T-helper 17 cell (primary cell): ENCODE measurements at places on chromosomes 5 and 9.

DNA sequence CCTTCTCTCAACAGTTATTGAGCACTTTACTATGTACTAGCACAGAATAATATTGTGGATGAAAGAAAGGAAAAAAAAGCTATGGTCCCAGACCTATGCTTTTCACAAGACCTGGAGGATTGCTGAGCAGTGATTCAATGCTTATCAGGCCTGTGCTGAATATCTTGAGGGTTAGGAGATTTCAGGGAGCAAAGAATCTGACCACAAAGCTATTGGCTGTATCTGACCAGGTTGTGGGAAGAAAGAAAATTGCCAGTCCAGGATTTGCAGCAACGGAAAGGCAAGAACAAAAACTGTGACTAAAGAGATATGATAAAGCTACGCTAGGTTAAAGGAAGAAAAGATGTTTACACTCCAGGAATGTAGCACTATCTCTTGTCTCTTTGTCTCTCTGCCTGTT is 14.9 kb upstream of the MACIR start:
- no peak for DNase-seq

GRCh38 chr5:67268231-67269021 is 71.8 kb upstream of the CD180 start:
- DNase-seq = no peak

DNA sequence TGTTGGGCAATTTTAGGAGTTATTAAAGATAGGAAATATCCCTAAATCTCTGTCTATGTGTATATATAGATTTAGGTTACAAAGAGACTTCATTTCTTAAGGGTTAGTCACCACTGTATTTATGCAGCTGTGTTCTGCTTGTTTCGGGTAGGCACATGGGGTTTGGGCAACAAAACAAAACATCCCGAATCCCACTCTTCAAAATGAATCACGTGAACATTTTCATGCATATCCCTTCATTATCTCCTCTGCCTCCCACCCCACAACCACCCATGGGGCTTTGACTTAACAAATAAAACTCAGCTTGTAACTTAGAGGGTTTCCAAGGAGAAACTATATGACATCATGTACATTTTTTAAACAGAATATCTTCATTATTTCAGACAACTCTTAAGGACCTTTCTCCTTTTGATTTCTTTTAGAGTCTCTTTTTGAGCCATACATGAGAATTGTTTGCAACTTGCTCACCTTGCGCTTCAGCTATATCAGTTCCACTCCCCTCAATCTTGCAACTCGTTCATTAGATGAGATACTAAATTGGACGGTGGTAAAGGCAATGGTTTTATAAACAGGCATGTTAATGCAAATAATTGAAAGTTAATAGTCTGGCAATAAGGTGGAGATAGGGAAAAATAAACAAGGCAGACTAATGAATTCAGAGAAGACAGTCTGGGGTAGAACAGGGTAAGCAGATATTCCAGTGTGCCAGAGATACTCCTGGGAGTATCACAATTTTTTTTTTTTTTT is 136.7 kb downstream of the CD180 start:
- DNase-seq = no peak

GRCh38 chr5:140548791-140549190 is 1.3 kb downstream of the EIF4EBP3 start:
- no peak for DNase-seq

GRCh38 chr9:121281614-121282276 is 13.8 kb downstream of the GSN start:
- no peak for DNase-seq

- DNase-seq = no peak
Measured at GRCh38 chr9:109639674-109640579, 140.1 kb upstream of the PALM2AKAP2 start.

- DNase-seq = no peak
Measured at GRCh38 chr9:125233678-125234077, 7.5 kb downstream of the HSPA5 start.

- no peak for DNase-seq
Measured at GRCh38 chr9:76378367-76379073, 15.7 kb downstream of the RFK start.

GRCh38 chr5:107592515-107592914 is 78.2 kb downstream of the EFNA5 start:
- no peak for DNase-seq

DNA sequence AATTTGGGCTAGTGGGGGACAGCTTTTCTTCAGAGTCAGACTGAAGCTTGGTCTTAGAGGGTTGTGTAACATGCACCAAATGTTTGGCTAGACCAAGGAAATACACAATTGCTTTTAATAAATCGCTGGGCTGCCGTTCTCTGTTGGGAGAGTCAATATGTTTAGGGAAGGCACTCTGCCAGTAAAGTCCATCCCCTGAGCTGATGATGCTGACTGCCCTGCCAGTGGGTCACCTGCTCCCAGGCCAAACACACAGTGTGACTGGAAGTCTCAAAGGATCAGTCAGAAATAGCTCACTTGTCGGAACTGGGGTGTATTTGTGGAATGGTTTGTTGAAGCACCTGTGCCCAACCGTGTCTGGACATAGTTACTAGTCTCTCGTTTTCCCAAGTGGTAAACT is 17.9 kb upstream of the ZNF474 start:
- no peak for DNase-seq

DNA sequence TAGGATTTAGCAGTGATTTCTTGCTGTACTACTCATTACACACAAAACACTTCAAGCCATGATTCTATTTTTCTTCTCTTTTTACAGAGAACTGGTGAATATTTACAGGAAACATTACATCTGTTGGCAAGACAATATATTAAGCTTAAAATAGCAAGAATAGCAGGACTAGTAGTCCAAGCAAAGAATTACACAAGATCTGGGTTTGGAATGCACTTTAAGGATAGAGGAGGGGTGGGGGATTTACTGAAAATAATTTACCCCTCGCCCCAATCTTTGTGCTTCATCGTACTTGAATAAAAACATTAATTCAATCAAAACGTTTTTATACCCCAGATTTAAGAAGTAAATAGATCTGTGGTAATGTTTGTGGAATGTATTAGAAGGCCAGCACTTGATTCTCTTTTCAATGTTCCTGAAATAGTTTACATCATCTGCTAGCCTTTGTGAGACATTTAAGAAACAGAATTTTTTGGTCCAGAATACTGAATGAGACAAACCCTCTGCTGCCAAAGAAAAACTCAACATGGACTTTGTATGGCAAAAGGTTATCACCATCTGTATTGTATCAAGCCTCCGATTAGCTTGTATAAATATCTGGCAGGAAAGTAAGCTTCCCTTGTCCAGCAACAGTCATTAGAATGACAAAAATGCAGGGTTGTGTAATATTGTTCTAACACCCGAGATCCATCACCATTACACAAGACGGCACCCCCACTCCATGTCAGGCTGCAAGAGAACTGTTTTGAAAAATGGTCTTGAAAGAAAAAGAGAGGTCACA is 23.8 kb downstream of the SVEP1 start:
- DNase-seq = no peak

DNA sequence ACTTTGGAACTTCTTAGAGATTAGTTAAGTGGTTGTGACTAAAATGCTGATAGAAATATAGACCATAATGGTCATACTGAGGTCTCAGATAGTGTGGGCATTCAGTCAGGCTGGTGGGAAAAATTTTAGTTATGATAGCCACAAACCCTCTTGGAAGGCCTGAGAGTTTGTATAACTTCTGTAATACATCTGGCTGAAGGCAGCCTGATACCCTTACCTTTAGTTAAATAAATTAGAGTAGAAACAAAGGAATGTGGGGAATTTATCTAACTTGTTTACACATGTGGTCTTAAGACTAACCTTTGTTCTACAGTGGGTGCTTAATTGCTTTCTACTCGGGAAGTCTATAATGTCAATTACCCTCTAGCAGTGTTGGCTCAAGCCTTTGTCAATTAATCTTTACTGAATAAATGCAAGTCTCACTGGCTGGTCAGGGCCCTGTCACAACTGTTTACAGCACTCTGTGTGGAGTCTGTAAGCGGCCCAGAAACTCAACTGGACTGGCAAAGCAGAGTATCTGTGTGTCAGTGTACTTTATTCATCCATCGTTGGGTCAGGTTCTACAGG is 184.0 kb downstream of the FBXO4 start:
- no peak for DNase-seq

DNA sequence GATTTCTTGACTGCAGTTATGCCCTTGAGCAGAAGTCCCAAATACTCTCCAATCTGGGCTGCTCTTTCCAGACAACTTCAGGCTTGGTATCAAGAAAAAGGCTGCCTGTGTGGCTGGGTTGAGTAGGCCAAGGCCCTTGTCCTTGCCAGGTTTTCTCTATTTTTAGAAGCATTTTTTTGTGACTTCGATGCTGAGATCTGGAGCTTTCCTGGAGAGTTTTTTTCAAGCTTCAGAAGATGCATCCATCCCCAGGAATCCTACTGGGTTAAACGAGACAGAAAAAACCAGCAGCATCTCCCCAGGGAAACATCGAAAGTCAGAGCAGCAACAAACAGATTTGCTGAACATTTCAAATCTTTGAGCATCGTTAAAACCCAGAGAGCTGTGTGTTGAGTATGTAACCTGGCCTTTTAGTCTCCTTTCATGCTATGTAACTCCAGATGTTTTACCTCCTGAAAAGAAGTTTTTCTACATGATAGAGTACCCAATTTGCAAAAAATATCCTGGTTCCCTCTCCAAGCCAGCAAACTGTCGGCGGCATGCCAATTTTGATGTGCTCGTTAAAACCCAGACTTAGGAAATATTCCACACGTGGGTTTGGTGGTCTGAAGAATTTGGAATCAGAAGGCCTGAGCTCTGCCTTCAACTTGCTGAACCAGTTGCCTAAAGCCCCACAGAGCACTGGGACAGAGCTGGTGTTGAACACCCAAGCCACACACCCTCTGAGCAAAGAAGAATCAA is 98.1 kb upstream of the ALDH1B1 start:
- DNase-seq = no peak

DNA sequence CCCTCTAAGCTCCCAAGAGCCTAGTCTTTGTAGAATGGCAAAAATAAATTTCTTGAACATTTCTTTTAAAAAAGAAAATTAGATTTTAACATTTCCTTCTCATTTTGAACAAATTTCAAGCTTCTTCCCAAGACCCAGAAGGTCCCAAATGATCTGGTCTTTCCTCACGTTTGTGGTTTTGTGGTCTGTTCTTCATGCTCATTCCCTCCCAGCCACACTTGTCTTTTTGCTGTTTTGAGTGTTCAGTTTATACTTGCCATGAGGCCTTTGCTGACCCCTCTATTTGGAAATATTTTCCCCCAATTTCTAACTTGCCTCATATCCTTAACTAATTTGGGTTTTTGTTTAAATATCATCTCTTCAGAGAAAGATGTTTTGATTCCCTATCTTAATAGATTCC is 133.4 kb upstream of the PAPPA start:
- DNase-seq = no peak

DNA sequence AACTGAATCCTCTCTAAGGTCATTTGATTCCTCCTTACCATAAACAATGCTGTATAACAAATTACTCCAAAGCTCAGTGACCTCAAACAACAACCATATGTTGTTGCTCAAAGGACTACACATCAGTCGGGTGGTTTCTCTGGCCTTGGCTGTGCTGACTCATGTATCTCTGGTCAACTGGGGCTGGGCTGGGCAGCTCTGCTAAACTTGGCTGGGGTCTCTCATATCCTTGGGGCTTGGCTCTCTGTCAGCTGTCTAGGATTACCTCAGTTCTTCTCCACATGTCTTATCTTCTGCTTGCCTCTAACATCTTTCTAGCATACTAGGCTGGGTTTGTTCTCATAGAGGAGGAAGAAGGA is 86.4 kb downstream of the GALNT10 start:
- no peak for DNase-seq

DNA sequence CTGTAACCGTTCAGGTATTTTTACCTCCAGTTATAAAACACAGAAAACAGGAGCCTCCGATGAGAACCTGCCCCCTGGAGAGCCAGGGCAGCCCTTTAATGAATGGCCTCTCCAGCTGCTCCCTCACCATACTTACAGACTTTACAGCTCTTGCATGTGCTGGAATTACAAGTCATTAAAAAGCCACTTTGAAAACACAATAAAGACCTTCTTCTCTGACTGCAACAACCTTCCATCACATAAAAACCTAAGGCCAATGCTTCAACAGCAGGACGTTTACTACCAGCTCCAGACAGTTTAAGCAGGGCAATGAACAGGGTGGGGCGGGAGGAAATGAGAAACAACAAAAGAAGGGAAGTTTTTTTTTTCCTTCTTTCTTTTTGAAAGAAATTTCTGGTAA is 213.8 kb downstream of the MLLT3 start:
- no peak for DNase-seq

- DNase-seq = no peak
Measured at GRCh38 chr5:94908889-94909480, 290.5 kb downstream of the SLF1 start.

DNA sequence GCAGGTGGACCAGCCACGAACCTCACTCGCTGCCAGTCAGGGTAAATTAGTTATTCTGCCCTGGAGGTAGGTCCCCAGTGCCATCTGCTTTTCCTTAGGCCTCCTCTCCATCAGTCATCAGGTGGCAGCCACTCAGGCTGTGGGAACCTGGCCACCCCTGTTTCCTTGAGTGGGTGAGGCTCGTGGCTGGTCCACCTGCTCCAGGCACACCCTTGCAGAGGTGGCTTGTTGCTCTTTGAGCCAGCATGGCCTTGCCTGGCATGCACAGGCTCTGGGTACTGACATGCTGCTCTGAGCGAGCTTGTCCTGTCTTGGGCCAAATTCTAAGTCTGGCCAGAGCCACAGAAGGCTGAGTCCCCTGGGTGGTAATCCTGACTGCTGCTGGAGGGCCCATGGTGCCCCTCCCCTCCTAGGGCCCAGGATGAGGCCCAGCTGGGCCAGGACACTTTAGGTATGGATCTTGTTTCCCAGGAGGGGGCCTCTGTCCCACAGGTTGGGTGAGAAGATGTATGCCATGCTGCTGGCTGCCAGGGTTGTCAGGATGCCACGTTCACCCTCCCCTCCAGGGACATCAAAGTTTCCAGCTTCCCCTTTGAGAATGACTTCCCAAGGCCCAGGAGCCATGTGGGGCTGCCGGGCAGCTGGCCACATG is 17.0 kb upstream of the ZNF484 start:
- no peak for DNase-seq

- no peak for DNase-seq
Measured at GRCh38 chr5:127551410-127552041, 34.1 kb downstream of the PRRC1 start.

- DNase-seq = no peak
Measured at GRCh38 chr9:134293611-134294152, 32.6 kb upstream of the RXRA start.

- DNase-seq = no peak
Measured at GRCh38 chr5:19988457-19988856, 457 bp upstream of the CDH18 start.

DNA sequence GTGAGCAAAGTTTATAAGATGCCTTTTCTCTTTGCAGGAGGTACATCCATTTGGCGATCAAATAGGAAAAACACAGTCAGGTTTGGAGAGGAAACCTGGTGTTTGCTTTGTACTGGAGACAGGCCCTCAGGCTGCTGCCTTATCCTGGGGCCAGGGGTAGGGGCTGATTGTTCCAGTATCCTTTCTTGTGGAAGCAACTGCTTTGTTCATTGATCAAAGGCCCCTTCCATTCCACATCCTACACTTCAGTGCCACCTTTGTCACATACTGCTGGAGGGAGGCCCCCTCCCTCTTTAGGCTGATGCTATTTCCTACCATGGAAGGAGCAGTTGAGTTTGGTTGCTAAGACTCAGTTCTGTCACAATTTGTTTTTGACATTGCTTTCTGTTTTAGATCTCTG is 778.1 kb downstream of the TLR4 start:
- DNase-seq = no peak

- DNase-seq = no peak
Measured at GRCh38 chr5:60228676-60229075, 335.1 kb upstream of the PDE4D start.

GRCh38 chr5:172276214-172276613 is 7.3 kb downstream of the UBTD2 start:
- no peak for DNase-seq
